ENCODE measurements at places on chromosomes 3 and 15.

DNA sequence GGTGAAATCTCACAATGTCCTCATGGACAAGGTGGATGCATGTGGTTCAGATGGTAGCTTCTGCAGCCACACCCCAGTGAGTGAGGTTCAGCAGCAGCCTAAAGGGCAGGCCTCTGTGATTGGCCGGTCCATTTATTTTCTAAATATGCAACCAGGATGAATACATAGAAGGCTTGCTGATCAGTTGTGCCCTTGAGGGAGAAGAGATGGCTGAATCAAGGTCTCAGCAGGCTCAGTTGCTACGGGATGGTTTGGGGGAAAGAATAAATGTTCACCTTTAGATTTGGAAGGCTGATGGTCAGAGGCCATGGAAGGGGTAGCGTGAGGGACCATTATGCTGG is 53.7 kb upstream of the FGD5 start:
- no peak for DNase-seq

- DNase-seq = no peak
Measured at GRCh38 chr3:118089563-118089962, 945.1 kb downstream of the IGSF11 start.

- DNase-seq = no peak
Measured at GRCh38 chr3:16253601-16254000, 11.1 kb downstream of the DPH3 start.

- no peak for DNase-seq
Measured at GRCh38 chr3:12629560-12629959, 34.4 kb downstream of the RAF1 start.

- DNase-seq = no peak
Measured at GRCh38 chr15:71250936-71251583, 135.8 kb downstream of the THSD4 start.

GRCh38 chr15:89341316-89342005 is 6.8 kb upstream of the POLG start:
- no peak for DNase-seq

DNA sequence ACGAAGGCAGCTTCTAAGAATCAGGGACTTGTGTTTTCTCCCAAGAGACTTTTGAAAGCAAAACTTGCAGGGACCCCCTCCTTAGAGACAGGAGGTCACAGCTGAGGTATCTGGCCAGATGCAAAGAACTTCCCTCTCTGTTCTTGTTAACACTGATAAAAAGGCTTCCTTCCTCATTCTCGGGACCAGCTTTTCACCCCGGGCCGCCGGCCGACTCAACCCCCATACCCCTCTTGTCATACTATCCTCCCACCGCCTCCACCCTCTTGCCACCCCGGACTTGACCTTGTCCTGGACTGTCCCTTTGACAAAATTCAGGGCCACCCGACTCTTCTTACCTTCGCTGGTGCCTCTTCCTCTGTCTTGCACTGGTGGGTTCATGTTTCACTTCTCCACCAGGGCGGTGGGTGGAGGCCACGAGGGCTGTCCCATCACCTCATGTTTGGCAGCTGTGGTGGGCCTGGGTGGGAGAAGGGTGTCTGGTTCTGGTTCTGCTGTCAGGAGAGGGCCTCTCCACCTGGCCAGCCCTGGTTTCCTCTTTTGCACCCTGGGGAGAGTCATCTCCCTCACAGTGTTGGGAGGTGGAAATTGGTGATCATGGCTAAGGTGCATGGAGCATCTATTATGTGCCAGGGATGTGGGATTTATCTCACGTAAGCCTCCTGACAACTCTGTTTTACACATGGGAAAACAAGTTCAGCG is 32.5 kb downstream of the BHLHE40 start:
- no peak for DNase-seq

DNA sequence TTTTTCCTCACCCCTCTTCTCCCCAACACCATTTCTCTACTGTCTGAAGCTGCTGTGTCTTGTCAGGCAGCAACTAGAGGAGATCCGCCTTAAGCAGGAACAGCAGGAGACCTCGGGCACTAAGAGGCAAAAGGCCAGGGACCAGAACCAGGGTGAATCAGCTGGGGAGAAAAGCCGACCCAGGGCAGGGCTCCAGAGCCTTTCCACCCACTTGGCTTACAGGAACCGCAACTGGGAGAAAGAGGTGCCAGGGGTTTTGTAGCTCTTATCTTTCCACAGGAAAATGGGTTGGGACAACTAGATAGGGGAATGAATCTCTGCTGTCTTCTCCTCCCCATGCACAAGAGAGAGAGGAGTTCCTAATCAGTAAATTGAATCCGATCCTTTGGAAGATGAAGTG is 3.0 kb upstream of the NGRN start:
- no peak for DNase-seq

DNA sequence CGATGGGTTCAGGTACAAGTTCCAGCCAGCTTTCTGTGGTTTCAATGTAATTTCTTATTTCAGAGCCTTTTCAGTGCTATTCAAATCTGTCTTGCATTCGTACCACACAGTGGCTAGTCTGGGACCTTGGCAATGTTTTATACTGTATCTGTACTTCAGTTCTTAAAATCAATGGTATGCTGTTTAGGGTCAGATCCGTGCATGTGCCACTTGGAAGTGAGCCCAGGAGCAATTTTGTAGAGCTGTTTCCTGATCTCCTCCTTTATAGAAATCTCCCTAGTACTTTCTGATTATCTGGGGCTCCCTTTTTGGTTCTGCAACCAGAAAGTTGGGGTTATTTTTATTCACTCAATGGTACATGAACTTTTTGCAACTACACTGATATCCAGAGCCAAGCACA is 59.5 kb upstream of the NDUFB4 start:
- DNase-seq = no peak

GRCh38 chr3:194057570-194058188 is 78.3 kb upstream of the HES1 start:
- DNase-seq = no peak

DNA sequence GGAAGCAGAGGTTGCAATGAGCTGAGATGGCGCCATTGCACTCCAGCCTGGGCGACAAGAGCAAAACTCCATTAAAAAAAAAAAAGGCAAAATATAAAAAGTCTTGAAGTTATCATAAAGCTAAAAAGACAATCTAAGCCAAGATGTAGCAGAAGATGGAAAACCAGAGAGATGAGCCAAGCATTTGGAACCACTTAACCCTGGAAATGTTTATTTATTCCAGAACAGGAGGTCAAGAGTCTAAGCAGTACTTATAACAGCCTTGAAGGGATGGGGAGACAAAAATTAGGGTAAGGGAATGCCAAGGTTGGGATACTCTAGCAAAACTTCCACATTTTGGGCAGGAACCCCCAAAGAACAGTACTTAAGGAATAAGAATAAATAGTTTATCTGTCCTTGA is 30.1 kb downstream of the FAIM start:
- DNase-seq = no peak

GRCh38 chr3:117192888-117193287 is 483.3 kb downstream of the TUSC7 start:
- no peak for DNase-seq

DNA sequence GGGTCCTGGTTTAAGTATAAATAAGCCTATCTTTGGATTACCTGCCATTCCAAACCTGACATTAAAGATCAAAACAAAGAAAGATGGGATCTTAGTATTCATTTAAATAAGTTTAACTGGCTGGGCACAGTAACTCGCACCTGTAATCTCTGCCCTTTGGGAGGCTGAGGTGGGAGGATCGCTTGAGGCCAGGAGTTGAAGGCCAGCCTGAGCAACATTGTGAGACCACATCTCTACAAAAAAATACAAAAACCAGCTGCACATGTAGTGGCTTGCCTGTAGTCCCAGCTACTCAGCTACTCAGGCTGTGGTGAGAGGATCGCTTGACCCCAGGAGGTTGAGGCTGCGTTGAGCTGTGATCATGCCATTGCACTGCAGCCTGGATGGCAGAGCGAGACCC is 176.9 kb downstream of the FNDC3B start:
- no peak for DNase-seq

DNA sequence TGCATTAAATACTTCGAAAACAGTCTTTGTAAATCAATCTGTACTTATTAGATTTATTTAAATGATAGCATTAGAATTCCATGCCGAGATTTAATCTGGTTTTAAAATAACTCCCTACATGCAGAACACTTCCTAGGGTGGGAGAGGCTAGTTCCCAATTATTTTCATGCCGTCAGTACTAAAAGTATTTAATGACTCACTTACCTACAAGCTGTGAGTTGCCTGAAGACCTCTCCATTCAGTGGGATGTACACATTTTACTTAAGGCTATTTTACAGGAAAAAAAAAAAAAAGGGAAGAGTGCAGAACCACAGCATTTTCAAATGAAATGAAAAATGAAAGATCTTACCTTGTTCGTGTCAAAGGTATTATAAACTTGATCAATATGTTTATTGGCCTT is 469 bp downstream of the GUCA1C start:
- DNase-seq = no peak
